ENCODE measurements at places on chromosomes 7 and 10. TPM values are rescaled to one million over a fixed set of nuclear protein-coding genes. Genes with fewer than 3 reads are reported as not detected.

DNA sequence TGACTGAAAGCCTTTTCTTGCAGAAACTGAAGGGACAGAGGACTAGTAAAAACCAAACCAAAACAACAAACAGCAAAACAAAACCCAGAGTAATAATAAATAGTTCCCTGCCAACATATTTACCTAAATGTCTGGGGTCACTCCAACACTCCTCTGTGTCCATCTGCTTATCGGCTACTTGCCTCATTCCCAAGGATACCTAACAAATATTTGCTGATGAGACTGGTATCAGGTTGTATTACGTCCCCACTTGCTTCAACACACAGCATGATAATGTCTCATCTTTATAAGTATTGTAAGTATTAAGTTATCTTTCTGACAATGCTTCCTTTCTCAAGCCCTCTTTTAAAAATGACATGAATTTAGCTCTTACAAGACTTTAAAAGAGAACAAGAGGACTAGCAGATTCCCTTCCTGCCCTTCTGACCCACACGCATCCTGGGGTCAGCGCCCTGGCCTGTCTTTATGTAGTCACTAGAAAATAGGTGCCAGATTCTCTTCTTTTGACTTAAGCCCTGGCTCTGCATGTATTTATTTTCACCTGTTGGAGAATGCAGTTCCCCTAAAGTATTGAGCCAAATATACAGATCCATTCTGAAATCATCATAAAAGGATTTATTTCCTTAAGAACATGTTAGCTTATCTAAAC, 110.2 kb downstream of the SEM1 start:
- H3K36me3 ChIP-seq: no peaks in the 10 kb centered on the region
- H3K4me1 ChIP-seq: no peaks in the 10 kb centered on the region
- H3K4me3 ChIP-seq: no peak overlapping the region
- no peaks in the 10 kb centered on the region for H3K27me3 ChIP-seq
- no peak overlapping the region for H3K27ac ChIP-seq
- DNase-seq: no peak

C10orf67 gene
- total RNA-seq: 6.1 TPM

C7orf57 gene
- total RNA-seq: 1.8 TPM

NPTX2 gene
- total RNA-seq: 0.30 TPM

- no peaks in the 10 kb centered on the region for H3K36me3 ChIP-seq
- H3K4me3 ChIP-seq: no peak overlapping the region
- no peak overlapping the region for H3K27ac ChIP-seq
- no peaks in the 10 kb centered on the region for H3K27me3 ChIP-seq
- H3K4me1 ChIP-seq: no peaks in the 10 kb centered on the region
These were observed 56.7 kb downstream of the IDE start for GRCh38 chr10:92517034-92517655.

DNA sequence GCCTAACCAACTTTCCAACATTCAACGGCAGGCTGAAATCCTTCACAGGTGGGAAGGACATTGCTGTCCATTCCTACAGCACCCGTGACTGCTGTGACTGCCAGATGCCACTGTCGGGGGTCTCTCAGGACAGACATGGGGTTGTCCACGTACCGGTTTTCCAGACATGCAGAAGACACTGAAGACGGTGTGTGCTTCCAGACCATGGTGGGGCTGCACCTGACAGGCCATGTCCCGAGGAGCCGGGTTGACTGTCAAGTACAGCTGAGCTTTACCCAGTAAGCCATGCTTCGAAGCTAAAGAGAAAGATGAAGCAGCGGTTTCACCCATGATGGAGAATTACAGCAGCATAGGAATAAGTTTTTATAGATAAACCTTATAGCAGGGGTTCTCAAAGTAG, 70.9 kb downstream of the PKD1L1 start:
- DNase-seq: no peak
- no peaks in the 10 kb centered on the region for H3K27me3 ChIP-seq
- H3K4me1 ChIP-seq: no peaks in the 10 kb centered on the region
- no peak overlapping the region for H3K27ac ChIP-seq
- H3K4me3 ChIP-seq: no peak overlapping the region
- H3K36me3 ChIP-seq: no peaks in the 10 kb centered on the region

- no peaks in the 10 kb centered on the region for H3K27me3 ChIP-seq
- DNase-seq: no peak
- peaks cover 9% of the 10 kb centered on the region for H3K36me3 ChIP-seq
- H3K27ac ChIP-seq: no peak overlapping the region
These were observed 33.9 kb downstream of the CCM2 start for GRCh38 chr7:45033931-45034290.

ZNF804B gene
- total RNA-seq: not detected

GRCh38 chr7:99171731-99172130, 27.8 kb upstream of the SMURF1 start:
- H3K27me3 ChIP-seq: no peaks in the 10 kb centered on the region
- no peaks in the 10 kb centered on the region for H3K4me1 ChIP-seq
- no peak overlapping the region for H3K27ac ChIP-seq
- H3K36me3 ChIP-seq: no peaks in the 10 kb centered on the region
- no peak overlapping the region for H3K4me3 ChIP-seq

DNA sequence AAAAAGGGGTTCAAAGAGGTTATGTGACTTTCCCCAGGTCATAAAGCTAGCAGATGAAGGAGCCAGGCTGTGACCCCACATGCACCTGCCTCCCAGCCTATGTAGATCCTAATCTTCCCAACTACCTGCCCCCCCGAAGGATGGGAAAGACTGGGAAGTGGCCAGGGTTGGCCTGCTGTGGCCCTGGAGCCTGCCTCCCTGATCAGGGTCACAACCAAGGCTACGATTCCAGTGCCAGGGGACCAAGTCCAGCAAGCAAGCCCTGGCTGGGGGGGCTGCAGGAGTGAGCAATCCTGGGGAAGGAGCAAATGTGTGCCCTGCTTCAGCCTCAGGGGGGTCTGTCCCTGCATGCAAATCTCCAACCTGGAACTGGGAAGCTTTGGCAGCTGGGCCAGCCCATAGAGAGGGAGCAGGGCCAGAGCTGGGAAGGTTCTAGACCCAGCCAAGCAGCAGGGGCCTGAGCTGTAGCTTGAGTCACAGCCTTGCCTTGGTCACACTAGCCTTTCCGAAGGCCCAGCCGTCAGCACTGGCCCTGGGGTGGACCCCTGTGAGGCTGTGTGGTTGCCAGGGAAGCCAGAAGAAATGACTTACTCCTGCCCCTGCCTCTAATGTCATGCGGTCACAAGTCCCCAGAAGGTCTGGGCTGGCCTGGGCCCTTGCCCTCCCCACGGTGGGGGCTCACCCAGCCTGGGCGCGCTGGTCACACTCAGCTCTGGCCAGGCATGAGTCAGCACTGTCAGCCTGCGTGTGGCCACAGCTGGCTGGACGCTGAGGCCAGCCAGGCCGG, 96.4 kb upstream of the ZMIZ1 start:
- H3K36me3 ChIP-seq: no peaks in the 10 kb centered on the region
- H3K27ac ChIP-seq: peak overlapping the region; percentile 95
- peak; percentile 71 for DNase-seq
- H3K4me3 ChIP-seq: no peak overlapping the region
- no peaks in the 10 kb centered on the region for H3K27me3 ChIP-seq
- H3K4me1 ChIP-seq: peaks cover 35% of the 10 kb centered on the region

All from upper lobe of left lung (tissue), 6 donors.